ENCODE measurements at places on chromosomes 11 and 22. TPM values are rescaled to one million over a fixed set of nuclear protein-coding genes. Genes with fewer than 3 reads are reported as not detected.

Gene SULT4A1
- total RNA-seq, result 79.5 TPM

Gene KREMEN1
- 20.5 TPM for total RNA-seq

Gene C22orf31
- not detected for total RNA-seq

Gene TUG1
- 112 TPM for total RNA-seq

Gene ZP1
- not detected for total RNA-seq

Gene TUB
- 2.8 TPM for total RNA-seq

Gene SLC6A5
- 0.05 TPM for total RNA-seq

Gene NAALADL1
- total RNA-seq, result 1.6 TPM

Gene RAB1B
- total RNA-seq, result 85.4 TPM

Gene OSM
- not detected for total RNA-seq

Gene TMPRSS13
- total RNA-seq, result 0.32 TPM

Gene EXPH5
- total RNA-seq, result 0.44 TPM

Gene SNAP29
- total RNA-seq, result 22.9 TPM

Gene CLDN5
- total RNA-seq, result 7.4 TPM

Gene GAL3ST1
- 1.8 TPM for total RNA-seq

Gene KDELR3
- total RNA-seq, result not detected

Gene ROBO4
- not detected for total RNA-seq

Gene MMP8
- not detected for total RNA-seq

Gene APOA4
- not detected for total RNA-seq

Gene GLYAT
- total RNA-seq, result not detected

Gene OR10A2
- total RNA-seq, result not detected

Gene RFPL2
- 1.4 TPM for total RNA-seq

Gene APOBEC3F
- 2.8 TPM for total RNA-seq

Gene SAMM50
- 48.0 TPM for total RNA-seq

Gene UBQLNL
- not detected for total RNA-seq

Gene LMNTD2
- total RNA-seq, result 2.3 TPM

Gene FOLR2
- not detected for total RNA-seq

Gene BIK
- 17.3 TPM for total RNA-seq

Gene NELL1
- 0.29 TPM for total RNA-seq

Gene HEPN1
- not detected for total RNA-seq

Gene SHISAL1
- 3.2 TPM for total RNA-seq
